Calu3 (cell line): ENCODE measurements at places on chromosomes 13 and 19.

GRCh38 chr13:71871176-71871754 is 4.3 kb upstream of the DACH1 start:
- DNase-seq, result no peak

DNA sequence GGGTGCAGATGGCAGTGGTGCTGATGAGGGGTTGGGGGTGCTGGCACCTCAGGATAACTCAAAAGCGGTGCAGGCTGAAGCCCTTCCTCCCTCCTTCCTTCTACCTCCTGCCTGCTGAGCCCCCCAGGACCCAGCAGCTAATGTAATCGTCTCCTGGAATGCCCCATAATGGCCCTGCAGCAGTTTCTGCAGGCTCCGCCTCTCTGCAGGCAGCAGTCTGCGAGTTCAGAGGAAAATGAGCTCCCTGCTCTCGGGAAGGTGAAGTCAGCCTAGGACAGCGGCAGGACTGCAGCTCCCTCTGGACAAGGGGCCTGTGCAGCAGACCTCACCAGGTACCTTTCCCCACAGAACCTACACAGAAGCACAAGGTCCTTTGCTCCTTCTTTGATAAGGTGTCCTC is 130.9 kb downstream of the ZDHHC20 start:
- no peak for DNase-seq

GRCh38 chr13:66009241-66009640 is 1220.9 kb downstream of the PCDH9 start:
- no peak for DNase-seq

DNA sequence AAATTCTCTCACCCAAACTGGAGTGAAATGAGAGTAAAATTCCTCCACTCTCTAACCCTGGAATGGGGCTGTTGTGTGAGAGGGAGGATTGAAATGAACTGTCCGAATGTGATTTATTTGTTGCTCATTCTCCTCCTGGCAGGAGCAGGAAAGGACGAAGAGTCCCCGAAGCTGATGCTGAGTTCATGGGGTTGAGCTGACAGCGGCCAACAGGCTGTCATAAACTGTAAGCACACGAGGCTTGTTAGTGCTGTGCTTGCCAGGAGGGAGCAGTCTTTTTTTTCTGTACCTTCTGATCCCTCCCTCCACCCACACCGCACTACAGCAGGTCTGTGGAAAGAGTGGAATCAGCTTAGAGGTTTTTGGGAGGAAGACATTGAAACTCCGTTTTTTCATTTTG is 33.1 kb upstream of the ZNF331 start:
- DNase-seq, result no peak

DNA sequence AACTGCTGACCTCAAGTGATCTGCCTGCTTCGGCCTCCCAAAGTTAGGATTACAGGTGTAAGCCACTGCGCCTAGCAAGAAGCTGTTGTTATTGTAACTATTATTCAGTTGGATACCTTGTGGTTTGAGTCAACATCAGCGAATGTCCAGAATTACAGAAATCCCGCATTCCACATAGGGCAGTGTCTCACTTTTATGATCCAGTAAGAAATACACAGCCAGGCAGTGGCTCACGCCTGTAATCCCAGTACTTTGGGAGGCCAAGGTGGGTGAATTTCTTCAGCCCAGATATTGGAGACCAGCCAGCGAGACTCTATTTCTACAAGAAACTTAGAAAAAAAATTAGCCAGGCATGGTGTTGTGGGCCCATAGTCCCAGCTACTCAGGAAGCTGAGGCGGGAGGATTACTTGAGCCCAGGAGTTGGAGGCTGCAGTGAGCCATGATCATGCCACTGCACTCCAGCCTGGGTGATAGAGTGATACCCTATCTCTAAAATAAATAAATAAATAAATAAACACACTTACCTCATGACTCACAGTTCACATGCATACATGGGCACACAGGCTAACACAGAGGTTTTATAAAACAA is 43.8 kb downstream of the SPTBN4 start:
- no peak for DNase-seq

GRCh38 chr13:51240958-51241357 is 18.8 kb downstream of the FAM124A start:
- DNase-seq, result no peak

DNA sequence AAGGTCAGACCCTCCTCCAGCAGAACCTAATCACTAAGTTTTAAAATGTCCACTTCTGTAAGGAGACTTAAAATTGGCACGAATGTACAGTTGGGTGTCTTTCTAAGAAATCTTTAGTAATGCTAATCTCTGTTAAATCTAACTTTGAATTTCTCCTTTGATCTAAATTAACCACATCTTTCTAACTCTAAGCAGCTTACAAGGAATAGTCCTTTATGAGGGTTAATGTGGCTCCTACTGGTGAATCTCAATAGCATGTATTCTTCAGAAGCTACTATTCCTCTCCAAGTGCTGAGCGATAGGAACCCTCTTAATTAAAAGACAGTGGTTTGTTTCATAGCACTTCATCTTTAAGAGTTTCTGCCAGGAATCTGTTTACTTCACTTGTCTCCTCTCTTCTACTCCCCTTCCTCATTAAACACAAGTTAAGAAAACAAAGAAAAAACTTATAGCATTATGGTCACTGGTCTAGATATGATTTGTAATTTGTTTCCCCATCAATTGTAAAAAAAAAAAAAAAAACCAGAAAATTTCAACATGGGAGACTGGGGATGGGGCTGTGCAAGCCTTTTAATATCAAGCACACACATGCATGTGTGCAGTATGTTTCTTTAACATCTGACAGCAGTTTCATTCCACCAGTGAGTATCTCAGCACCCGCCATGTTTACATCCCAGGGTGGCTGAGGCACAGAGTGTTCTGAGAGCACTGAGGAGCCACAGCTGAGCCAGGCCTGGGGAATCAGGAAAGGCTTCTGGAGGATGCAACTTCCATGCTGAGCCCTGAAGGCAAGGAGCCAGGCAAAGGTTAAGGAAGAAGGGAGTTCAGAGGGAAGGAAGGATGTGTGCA is 57.7 kb downstream of the ATP7B start:
- no peak for DNase-seq

DNA sequence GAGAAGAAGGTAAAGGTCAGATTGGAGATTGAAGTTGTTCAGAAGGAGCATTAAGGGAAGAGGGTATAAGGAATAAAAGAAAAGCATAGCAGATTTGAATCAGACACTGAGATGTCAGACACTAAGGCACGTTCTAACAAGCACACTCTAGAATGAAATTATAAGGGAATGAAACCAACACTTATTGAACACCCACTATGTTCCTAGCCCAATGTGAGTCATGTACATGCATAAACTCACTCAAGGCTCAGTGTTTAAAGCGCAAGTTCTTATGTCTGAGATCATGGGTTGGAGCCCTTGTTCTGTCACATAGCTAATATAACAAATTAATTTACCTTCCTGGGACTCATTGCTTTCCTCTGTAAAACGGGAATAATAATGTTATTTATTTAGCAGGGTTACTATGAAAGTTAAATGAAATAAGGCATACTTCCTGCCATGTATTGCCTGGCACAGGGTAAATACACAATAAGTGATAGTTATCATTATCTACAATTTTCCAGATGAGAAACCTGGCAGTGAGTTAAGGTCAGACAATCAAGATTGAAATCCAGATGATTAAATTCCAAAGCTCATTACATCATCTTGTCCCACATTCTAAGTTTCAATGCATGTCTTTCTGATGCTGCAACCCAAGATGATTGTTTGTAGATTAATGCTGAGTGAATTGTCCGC is 68.3 kb upstream of the DACH1 start:
- no peak for DNase-seq

- DNase-seq, result no peak
Observed at GRCh38 chr19:7869910-7870511, 4.2 kb downstream of the PRR36 start.

- DNase-seq, result no peak
Observed at GRCh38 chr19:31349160-31349881, at the start of gene TSHZ3. Gene TSHZ3 (minus strand): TSS chr19:31349436. CDS start chr19:31349219, 217 bp downstream.

GRCh38 chr19:48480558-48481500 is 11.7 kb downstream of the CYTH2 start:
- no peak for DNase-seq

- no peak for DNase-seq
Observed at GRCh38 chr19:17323300-17323963, 11.2 kb downstream of the ANO8 start.

GRCh38 chr13:43953370-43953769 is 73.7 kb downstream of the LACC1 start:
- no peak for DNase-seq

- no peak for DNase-seq
Observed at GRCh38 chr13:113945857-113946408, 27.9 kb downstream of the C13orf46 start.

- no peak for DNase-seq
Observed at GRCh38 chr19:31960474-31960873, 384.9 kb upstream of the ZNF507 start.

DNA sequence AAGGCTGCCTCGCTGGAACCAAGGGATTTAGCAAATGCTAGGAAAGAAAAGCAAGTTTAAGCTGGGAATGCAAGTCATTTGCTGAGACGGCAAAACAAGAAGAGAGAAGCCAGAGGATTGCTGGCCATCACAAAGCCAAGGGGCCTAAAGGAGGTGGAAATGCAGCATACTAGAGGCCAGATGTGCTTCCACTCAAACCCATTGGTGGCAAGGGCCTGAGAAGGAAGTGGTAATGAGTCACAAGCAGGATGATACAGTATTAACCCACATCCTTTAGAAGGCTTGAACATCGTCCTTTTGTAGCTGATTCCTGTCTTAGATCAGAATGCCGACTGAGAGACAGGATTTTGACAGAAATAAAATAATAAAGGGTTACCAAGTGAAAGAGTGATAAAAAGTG is 68.2 kb downstream of the ITGBL1 start:
- DNase-seq, result no peak

- no peak for DNase-seq
Observed at GRCh38 chr13:111861766-111862366, 205.1 kb upstream of the SOX1 start.

DNA sequence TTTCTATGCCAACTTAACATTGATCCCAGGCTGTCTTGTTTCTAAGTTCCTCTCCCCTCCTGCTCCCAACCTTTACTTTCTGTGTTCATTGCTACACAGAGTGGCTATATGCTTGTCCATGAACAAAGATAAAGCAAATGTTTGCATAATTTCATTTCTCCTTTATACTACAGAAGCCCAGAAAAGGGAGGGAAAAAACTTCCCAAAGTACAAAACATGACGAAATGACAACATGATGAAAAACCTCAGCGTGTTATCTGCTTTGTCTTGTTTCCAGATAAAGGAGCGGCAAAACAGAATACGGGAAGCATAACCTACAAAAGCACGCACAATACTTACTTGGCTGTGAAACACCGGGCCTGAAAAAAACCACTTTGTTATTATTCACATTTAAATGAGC is 336.8 kb downstream of the DNAJC15 start:
- no peak for DNase-seq

- DNase-seq, result no peak
Observed at GRCh38 chr13:97573011-97573410, 139.0 kb downstream of the RAP2A start.

- DNase-seq, result no peak
Observed at GRCh38 chr19:45191375-45191774, 12.8 kb downstream of the BLOC1S3 start.

DNA sequence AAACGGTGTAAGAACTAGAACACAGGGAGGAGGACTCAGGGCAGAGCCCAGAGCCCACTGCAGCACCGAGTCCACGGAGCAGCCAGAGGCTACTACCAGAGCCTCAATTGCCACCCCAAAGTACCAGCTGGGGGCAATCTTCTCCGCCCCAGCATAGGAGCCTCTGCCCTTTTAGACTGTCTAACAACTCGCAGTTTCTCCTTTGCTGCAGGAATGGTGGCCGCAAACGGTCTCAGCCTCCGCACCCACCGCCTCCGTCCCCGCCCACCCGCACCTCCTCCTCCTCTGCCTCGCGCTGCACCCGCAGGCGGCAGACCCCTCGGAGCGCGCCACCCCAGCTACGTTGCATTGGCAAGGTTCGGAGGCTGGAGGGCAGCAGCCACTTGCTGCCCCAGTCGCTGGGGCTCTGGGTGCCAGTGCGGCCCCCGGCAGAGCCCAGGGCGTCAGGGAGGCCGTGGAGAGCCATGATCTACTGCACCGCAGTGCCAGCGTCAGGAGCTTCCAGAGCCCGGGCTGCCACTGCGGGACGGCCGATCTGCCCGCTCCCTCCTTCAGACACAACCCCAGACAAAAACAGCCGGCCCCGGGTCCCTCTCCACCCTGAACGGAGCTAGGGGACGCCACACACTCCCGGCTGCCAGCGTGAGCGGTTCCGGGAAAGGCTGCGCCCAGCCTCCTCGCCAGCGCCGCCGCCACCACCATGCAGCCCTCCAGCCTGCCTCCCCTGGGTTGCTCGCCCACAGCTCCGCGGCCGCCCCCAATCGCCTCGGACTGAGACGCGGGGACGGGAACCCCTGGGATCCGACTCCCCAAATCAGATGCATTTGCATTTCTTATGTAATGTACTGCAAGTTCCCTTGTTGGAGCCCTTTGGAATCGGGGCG is 1.8 kb downstream of the FGF14 start:
- DNase-seq, result peak; percentile 4
